ENCODE measurements at places on chromosomes 16 and 17. TPM values are rescaled to one million over a fixed set of nuclear protein-coding genes. Genes with fewer than 3 reads are reported as not detected.

DNA sequence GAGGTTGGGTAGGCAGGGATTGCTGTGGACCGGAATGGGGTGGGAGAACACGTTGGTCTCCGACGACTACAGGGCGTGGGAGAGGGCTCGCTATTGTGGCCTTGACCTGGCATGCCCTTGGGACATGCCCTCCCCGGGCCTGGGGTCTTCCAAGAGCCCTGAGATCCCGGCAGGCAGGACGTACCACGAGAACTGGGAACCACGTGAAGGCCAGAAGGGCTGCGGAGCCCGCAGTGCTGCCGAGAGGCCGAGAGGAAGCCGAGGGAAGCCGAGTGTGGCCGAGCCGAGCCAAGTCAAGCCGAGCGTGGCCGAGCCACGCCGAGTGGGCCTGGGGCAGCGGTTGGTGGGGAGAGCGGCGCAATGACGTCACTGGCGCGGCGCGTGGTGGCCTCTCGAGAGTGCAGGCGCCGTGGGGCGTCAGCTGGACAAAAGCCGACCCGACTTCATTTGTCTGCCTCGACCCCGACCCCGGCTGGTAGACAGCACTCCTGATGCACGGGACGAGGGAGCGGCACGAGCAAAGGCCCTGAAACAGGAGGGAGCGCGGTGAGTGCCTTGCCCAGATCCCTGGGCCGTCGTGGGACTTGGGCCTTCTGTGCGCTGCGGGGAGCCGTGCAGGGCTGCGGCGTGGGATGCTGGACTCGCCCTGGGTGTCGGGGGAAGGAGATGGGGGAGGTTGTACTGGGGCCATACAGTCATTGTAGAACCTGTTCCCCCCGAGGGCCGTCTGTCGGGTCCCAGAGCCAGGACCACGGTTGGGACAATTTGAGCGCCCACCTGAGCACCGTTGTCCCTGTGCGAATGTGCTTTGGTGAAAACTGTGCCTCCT is 6.6 kb downstream of the SOCS1 start:
- H3K36me3 ChIP-seq: peaks cover 53% of the 10 kb centered on the region
- H3K27ac ChIP-seq: peak overlapping the region; percentile 75
- H3K4me3 ChIP-seq: no peak overlapping the region
- H3K4me1 ChIP-seq: peaks cover 65% of the 10 kb centered on the region

DNA sequence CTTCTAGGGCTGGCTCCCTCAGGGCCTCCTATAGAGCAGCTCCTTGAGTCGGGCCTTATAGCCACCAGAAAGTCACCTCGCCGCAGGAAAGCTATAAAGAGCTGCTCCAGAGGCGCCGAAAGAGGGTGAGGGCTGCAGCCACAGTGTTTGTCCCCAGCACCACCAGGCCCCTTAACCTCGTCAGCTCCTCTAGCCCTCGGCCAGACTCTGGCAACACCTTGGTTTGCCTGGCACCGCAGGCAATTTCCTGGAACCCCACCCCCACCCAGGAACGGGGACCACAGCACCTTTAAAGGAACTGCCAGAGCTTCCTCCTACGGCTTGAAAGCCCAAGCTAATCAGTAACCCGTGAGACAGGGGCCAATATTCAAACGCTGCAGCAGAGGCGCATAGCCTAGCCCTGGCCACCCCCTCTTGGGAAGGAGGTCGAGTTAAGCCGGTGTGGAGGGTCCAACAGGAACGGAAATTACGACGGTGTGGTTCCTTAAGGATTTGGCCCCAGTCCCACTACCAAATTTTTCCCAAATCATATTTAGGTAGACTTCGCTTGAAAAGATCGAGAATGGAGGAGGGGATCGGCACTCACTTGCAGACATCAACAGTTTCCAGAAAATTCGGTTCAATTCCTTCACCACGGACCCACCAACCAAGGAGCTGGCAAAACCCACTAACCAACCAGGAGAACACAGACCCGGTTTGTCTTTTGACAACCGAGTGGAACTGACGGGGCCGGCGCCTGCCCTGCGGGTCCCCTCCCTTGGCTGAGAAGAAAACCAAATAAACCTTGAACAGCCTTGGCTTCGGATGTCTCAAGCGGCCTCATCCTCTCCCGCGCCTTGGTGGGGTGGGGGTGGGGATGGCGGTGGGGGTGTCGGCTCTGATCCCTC is 3.0 kb downstream of the HOXB6 start:
- no peak overlapping the region for H3K4me3 ChIP-seq
- peaks cover 96% of the 10 kb centered on the region for H3K27me3 ChIP-seq
- no peak overlapping the region for H3K27ac ChIP-seq
- H3K36me3 ChIP-seq: no peaks in the 10 kb centered on the region

DNA sequence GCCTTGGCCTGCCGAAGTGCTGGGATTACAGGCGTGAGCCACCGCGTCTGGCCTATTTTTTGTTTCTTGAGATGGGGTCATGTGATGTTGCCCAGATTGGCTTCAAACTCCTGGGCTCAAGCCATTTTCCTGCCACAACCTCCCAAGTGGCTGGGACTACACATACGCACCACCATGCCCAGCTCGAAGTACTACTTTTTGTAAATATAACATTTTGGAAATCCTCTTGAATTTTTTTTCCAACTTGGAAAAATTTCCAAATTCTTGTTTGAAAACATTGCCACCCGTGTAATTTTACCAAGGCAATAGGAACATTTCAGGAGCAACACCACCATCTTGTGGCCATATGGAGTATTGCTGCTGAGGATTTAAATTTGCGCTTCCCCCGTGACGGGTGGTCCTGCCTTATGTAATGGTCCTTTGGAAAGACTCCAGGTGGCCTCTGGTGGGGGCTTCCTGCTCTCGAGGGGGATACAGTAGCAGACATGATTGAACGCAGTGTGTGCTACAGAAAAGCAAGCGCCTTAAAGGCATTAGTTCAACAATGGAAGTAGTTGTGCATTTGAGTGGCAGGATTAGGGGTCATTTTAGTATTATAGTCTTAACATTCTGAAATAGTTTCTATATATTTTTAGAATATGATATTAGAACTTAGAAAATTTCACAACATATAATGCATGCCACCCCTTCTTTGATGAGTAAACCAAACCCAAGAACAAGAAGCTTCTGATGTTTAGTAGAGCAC is 8.0 kb downstream of the FLYWCH1 start:
- no peak overlapping the region for H3K4me3 ChIP-seq
- DNase-seq: peak; percentile 77
- peaks cover 6% of the 10 kb centered on the region for H3K36me3 ChIP-seq
- H3K27me3 ChIP-seq: no peaks in the 10 kb centered on the region
- peak overlapping the region; percentile 54 for H3K27ac ChIP-seq

The AATK gene
- total RNA-seq: 0.06 TPM

The NTN3 gene
- total RNA-seq: not detected
